Body of pancreas (tissue), 4 donors: ENCODE measurements at places on chromosomes 5 and 9. TPM values are rescaled to one million over a fixed set of nuclear protein-coding genes. Genes with fewer than 3 reads are reported as not detected.

Gene WHRN
- 13.5 TPM for total RNA-seq

Gene NOXA1
- 7.3 TPM for total RNA-seq

DNA sequence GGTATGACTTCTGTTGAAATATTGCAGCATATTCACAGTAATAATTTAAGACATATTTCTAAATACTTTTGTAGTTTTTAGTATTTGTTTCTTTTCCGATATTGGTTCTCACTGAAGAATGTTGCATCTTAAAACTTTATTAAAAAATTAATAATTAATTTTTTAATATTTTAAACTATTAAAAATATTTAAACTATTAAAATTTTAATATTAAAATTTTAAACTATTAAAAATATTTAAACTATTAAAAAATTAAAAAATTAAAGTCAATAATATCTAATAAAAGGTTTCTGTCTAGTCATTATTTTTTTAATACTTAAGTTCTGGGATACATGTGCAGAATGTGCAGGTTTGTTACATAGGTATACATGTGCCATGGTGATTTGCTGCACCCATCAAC lies 149.3 kb upstream of the CCNH start:
- DNase-seq = no peak

DNA sequence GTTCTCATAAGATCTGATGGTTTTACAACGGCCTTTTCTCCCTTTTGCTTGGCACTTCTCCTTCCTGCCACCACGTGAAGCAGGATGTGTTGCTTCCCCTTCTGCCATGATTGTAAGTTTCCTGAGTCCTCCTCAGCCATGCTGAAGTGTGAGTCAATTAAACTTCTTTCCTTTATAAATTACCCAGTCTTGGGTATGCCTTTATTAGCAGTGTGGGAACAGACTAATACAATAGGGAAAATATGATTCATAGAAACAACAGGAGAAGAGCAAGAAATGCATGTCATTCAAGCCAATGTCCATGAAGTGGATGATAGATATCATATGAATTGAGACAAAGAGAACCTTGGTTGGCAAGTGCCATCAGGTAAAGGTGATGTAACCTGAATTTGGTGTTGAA lies 128.3 kb upstream of the HAPLN1 start:
- DNase-seq = no peak

DNA sequence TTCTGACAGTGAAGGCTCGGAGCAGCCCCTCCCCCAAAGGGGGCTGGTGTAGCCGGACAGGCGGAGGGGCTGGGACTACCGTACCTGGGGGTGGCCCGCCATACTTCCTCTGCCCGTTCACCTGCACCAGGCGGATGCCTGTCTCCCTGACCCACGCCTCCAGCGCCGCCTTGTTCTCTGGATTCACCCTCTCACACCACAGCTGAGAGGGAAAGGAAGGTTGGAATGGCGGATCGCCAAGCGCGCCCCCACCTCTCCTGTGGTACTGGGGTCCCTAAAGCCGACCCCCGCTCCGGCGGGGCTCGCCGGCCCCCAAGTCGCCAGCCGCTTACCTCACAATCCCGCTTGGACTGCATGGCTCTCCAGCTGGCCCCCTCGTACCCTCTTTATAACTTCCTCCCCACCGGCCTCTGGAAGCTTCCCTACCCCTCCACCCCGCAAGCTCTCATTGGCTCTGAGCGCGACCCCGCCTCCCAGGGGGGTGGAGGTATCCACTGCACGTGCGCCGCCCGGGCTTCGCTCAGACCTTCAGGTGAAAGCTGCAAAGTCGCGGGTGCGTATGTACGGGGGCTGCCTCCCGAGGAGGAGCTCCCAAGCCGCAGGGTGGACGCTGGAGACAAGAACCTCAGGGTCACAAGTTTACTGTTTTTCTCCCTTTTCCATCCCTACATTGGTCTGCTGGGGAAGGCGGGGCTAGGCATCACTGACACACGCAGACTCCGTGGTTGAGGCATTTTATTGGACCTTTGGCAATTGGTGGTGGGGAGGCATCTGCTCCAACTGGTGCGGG lies at the start of gene DND1:
Gene DND1, minus strand, starts transcription at position 390 of the 790 bp plus-strand sequence. Its CDS starts 34 bp downstream, at position 356.
- no peak for DNase-seq

DNA sequence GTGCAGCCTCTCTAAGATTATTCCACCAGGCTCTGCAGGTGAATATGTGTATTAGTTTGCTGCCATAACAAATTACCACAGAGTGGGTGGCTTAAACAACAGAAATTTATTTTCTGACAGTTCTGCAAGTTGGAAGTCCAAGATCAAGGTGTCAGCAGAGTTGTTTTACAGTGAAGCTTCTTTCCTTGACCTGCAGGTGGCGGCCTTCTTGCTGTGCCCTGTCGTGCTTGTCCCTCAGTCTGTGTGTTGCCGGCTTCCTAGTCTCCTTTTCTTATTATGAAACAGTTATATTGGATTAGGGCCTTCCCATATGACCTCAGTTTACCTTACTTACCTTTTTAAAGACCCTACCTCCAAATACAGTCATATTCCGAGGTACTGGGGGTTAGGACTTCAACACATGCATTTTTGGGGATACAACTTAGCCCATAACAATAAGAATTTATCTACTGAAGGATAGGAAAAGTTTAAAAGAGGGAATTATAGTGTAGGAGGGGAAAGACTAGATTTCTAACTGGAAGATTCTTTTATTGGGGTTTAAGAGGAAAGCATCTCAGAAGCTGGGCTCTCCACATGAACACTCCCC lies 97.4 kb downstream of the OSTF1 start:
- peak; percentile 46 for DNase-seq
